ENCODE measurements at places on chromosomes 13 and 19.

DNA sequence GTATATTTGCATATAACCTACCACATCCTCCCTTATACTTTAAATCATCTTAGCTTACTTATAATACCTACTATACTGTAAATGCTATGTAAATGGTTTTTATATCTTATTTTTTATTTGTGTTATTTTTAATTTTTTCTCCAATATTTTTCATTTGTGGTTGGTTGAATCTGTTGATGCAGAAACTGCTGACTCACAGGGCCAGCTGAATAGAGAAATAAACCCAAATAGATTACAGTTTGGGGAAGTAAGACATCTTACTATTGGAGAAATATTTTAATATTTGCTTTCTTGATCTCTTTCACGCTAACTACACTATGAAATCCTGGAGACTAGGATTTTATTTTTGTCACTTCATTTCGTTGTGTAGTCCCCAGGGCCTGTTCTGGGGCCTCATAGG, 7.1 kb downstream of the SMAD9 start:
- no peak for DNase-seq

DNA sequence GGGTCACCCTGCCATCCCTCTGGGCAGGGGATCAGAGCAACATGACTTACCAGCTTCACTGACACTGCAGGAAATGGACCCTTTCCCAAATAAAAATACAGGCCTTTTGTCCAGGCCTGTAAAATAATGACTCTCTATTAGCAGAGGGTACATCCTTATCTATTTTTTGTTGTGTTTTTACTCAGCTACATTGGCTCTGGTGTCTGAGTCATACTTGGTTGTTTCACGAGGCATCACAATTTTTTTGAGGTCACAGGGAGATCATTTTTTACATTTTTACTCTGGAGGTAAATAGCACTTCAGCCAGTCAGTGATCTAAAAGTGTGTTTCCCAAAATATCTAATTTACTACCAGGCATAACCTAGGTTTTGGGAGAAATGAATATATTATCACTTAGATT, 6.9 kb upstream of the HTR2A start:
- DNase-seq, result no peak

DNA sequence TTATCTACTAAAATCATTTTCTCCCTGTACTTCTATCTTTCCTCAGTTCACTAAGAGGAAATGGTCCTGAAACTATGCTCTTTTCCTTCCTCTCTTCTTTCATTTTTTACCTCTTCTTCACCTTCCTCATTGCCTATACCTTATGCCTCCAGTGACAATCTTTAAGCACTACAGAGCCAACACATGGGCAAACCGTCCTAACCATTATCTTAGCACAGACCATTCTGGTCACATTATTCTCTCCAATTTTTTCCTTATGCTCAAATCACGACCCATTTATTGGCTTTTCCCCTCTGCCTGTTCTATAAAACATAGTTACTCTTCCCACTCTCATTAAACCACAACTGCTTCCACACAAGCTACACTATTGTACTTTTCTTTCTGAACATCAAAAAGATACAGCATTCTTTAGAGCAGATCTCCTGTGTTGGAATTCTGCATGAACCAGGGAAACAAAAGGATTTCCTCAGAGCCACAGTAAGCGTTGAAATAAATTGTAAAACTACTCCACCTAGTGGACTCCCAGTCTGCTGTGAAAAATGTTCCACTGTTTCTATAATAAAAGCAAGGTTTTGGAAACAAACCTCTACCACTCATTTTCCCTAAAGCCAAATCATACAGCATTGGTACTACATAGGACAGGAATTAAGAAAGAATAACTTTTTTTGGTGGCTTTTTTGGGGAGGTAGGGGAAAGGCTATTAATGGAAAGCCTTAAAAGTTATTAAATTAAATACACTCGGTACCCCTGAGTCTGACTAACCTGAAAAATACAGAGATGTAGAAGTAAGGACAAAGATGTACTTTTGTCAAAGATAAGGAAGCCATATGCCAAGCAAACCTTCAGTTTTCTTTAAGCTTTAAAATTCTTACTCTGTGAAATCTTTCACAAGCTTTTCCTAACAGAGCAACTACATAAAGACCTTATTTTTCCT, 19.5 kb downstream of the NUFIP1 start:
- peak; percentile 51 for DNase-seq

DNA sequence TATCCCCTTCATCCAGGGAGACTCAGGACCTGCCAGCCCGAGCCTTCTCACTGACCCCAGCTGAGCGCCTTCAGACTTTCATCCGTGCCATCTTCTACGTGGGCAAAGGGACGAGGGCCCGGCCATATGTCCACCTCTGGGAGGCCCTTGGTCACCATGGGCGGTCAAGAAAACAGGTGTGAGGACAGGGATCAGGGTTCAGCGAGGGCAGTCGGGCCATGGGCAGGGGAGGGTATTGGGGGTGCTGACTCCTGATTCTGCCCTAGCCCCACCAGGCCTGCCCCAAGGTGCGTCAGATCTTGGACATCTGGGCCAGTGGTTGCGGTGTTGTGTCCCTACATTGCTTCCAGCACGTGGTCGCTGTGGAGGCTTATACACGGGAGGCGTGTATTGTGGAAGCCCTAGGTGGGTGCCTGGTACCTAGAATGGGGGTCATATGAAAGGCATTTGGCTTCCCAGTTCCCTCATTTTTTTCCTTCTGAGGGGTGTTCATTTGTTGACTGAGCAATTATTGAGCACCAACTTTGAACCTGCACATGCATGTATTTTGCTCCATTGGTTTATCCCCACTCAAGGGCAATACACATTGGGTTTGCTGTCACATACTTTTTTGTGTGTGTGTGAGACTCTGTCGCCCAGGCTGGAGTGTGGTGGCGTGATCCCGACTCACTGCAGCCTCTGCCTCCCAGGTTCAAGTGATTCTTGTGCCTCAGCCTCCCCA, 3.9 kb downstream of the ANKLE1 start:
- no peak for DNase-seq

GRCh38 chr13:59531571-59532091, 632.1 kb downstream of the DIAPH3 start:
- DNase-seq, result peak; percentile 74

DNA sequence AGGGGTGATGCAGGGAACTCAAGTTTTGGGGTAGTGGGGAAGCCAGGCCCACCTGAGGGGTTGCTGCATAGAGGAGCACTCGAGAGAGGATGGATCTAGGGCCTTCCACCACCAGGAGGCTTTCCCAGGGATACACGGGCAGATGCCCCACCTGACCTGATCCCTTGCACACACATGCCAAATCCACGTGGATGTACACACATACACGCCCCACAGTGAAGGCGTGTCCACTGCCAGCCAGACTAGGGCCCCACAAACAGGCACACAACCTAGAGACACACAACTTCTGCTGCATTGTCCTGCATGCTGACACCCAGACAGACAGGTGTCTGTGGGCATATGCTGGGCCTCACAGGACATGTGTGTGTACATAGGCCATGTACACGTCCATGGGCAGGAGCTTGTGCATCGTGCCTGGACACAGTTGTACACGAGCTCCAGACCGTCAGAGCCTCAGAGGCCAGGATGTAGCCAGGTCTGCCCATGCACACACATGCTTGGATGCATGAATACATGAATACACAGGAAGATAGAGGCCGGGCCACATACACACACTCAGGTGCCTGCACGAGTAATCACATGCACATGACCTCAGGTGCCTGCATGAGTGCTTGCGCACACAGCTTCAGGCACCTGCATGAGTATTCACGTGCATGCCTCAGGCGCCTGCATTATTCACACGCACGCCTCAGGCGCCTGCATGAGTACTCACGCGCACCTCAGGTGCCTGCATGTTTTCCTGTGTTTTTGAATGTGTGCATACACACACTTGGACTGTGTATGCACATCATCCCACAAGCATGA, 8.9 kb downstream of the CCDC97 start:
- no peak for DNase-seq

GRCh38 chr13:73324842-73325722, 266.3 kb downstream of the KLF5 start:
- no peak for DNase-seq

DNA sequence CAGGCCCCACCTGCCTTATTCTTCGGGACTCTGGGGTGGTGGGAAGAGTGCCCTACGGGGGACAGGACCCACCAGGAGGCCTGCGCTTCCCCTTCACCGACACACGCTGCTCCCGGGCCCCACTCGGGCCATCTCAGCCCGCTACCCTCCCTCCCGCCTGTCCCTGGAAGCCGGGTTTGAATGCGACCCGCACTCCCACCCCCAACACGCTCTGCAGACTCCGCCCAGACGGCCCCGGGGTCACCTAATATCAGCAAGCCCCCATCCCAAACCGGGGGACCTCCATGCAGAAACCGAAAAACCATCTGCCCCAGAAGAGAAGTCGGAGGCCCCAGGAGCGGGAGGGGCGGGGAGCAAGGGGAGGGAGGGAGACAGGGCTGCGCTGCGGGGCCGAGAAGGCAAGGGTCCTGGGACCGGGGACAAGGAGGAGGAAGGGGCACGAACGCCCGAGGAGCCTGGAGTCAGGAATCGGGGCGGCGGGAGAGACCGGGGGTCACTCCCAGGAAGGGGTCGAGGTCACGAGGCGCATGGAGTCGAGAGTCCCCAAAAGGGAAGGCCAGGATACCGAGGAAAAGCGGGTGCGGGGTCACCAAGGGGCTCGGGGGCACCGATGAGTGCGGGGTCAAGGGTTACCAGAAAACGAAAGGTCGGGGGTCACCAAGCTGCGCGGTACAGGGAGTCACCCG, 766 bp downstream of the SBNO2 start:
- DNase-seq, result no peak

- DNase-seq, result peak; percentile 32
These were observed 33.0 kb downstream of the CRYL1 start for GRCh38 chr13:20492641-20493040.

- no peak for DNase-seq
These were observed 89.7 kb downstream of the HSPH1 start for GRCh38 chr13:31072041-31072440.

DNA sequence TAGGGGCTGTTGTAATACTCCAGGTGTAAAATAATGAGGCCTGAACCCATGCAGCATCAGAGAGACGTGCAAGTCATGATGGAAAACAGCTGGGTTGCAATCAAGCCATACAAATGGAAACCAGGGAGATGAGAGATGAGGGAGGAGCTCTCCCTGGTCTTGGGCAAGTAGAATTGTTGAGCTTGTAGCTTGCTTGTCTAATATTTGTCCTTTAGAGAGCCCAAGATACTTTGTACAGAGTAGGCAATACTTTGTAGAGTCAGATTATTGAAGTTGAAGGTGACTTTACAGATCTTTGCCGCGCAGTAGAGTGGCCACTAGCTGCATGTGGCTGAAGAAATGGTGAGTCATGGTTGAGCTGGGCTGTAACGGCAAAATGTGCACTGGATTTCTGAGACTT, 8.3 kb downstream of the ATP8A2 start:
- no peak for DNase-seq

- peak; percentile 37 for DNase-seq
These were observed 20.4 kb downstream of the PCID2 start for GRCh38 chr13:113187883-113188665.

GRCh38 chr19:35560677-35561076, 2.8 kb downstream of the ATP4A start:
- no peak for DNase-seq

DNA sequence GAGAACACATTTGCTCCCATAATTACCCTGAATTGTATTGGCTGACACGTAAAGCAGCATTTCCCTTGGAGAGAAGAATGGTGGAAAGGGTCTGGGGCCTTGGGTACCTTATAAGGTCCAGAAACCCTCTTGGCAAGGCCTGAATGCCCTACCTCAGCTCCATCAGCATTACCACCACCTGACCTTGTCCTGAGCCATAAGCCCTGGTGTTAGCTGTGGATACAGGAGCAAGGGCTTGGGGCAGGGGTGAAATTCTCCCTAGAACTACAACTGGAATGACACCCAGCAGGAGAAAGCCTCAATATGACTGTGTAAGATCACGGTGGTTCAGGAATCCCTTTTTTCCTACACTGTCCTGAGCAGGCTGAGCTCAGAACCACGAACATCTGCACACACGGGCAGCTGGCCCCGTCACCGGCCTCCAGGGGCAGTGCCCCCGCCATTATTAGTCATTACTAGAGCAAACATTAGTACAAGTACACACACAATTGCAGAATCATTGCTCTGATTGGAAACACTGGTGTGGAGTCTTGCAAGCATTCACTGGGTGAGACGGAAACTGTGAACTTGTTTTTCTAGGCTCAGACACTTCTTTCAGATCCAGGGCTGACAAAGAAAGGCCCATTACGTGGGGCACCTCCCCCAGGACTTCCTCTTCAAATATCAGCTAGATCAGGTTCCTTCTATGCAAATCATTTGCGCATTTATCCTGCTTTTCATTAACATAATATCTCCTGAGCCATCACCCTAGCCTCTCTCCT, 26.8 kb upstream of the MTIF3 start:
- peak; percentile 16 for DNase-seq

- peak; percentile 52 for DNase-seq
These were observed 55.9 kb downstream of the STARD13 start for GRCh38 chr13:33229446-33230177.

DNA sequence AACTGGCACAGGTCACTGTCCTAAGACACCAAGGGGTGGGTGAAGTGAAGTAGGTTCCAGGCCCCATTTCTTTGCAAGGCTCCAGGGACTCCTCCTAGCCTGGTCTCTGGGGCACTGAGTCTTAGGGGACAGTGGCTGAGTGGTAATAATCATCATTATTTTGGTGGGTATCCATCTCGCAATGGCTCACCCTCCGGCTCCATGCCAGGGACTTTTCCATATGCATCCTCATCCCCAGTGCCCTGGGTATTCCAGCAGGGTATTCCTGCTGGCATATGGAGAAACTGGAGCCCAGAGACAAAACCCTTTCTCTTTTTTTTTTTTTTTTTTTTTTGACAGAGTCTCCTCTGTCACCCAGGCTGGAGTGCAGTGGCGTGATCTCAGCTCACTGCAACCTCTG, 2.5 kb downstream of the PDE4A start:
- DNase-seq, result no peak

DNA sequence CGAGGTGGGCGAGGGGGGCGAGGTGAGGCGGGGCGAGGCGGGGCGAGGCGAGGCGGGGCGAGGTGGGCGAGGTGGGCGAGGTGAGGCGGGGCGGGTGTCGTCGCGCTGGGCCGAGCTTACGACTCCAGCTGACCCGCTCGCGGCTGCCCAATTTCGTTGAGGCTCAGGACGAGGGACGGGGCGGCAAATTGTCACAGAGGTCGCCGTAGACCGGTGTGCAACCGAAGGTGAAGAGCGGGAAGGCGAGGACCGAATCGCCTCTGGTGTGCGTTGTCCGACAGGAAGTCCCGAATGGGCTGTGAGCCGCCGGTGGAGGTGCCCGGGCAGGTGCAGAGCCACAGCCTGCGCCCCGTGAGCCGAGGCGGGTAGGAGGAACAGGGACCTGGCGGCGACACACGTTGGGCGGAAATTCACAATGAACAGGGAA, at the start of gene LACC1:
LACC1 (plus strand) TSS at position 150 of the 427 bp plus-strand sequence. CDS start 1,082 bp downstream, outside the sequence.
- DNase-seq, result no peak

DNA sequence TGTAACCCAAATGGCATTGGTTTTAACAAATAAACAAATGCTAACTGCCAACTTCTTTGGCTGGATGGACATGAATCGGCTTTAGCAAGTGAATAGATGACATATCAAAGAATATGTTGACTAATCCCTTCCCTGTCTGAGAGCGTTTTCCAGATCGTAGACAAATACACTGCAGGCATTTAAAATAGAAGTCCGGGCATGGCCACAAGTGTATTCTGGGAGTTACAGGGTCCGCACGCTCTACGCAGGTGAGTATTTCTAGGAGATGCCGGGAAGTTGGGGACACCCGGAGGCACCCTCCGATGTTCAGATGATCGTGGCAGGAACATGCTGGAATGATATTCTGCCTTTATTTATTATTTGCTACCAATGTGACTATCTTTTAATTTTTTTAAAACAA, 53.2 kb upstream of the ZNF536 start:
- DNase-seq, result no peak

Measured in fibroblast of the conjunctiva (primary cell).